ENCODE measurements at places on chromosomes 1 and 21. TPM values are rescaled to one million over a fixed set of nuclear protein-coding genes. Genes with fewer than 3 reads are reported as not detected.

DNA sequence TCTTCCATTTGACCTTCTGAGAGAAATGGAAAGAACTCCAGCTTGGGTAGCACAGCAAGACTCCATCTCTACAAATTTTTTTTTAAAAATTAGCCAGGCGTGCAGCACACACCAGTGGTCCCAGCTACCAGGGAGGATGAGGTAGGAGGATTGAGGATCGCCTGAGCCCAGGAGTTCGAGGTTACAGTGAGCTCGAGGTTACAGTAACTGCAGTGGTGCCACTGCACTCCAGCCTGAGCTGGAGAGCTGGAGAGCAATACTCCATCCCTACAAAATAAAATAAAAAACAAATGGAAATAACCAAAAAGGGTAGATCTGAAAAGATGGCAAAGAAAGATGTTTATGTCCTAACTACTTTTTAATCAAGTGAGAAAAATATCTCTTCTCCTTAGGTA lies 14.5 kb downstream of the POGZ start:
- no peak overlapping the region for H3K4me3 ChIP-seq
- no peaks in the 10 kb centered on the region for H3K27me3 ChIP-seq
- DNase-seq = no peak
- H3K4me1 ChIP-seq = peaks cover 33% of the 10 kb centered on the region
- peaks cover 19% of the 10 kb centered on the region for H3K36me3 ChIP-seq

- H3K36me3 ChIP-seq = no peaks in the 10 kb centered on the region
- H3K27me3 ChIP-seq = no peaks in the 10 kb centered on the region
- no peak overlapping the region for H3K4me3 ChIP-seq
- no peak for DNase-seq
- H3K4me1 ChIP-seq = peaks cover 6% of the 10 kb centered on the region
- no peak overlapping the region for H3K27ac ChIP-seq
Observed at GRCh38 chr1:59272507-59272906, 24.4 kb upstream of the FGGY start.

DNA sequence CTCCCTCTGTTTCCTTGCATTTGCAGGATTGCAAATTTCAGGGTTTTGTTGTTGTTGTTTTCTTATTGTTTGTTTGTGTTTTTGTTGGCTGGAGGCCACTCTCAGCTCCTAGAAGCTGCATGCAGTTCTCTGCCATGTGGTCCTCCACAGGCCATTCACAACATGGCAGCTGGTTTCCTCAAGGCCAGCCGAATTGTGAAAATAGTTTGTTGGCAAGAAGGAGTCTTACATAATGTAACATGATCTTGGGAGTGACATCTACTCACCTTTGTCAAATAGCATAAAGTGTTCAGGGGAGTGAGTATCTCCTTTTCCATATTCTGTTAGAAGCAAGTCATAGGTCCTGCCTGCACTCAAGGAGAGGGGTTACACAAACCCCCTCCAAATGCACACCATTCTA lies 10.6 kb upstream of the UAP1 start:
- H3K4me3 ChIP-seq = no peak overlapping the region
- no peaks in the 10 kb centered on the region for H3K36me3 ChIP-seq
- no peaks in the 10 kb centered on the region for H3K27me3 ChIP-seq
- H3K27ac ChIP-seq = no peak overlapping the region

DMBX1 gene
- not detected for total RNA-seq

C8A gene
- not detected for total RNA-seq

DNA sequence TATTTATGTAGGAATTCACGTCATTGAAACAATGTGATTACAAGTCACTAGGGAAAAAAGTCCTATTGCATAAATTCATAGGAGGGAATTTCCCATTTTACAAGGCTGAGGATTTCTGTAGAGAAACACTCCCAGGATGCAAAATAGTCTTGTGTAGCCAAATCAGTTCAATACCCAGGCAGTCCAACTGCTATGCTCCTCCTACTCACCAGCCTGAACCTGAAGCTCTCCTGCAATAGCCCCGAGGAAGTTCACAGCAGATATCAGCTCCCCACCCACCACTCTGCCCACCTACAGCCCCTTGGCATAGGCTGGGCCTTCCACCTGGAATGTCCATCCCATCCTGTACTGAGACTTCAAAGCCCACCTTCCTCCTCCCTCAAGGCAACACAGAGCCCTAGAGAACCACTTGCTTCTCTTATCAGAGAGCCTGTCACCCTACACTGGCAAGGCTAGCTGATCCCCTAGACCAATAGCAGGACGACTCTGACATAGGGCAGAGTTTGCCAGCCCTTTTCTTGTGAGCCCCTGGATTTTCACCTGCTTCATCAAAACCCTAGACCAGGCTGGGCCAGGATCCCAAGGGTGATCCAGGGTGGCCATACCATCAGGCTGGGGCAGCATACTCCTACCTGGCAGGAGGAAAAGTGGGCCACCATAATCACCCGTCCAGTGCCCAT lies 1.5 kb downstream of the LSS start:
- DNase-seq = no peak
- no peaks in the 10 kb centered on the region for H3K27me3 ChIP-seq
- peak overlapping the region; percentile 12 for H3K27ac ChIP-seq
- peaks cover 46% of the 10 kb centered on the region for H3K4me1 ChIP-seq
- peak overlapping the region; percentile 88 for H3K4me3 ChIP-seq

DNA sequence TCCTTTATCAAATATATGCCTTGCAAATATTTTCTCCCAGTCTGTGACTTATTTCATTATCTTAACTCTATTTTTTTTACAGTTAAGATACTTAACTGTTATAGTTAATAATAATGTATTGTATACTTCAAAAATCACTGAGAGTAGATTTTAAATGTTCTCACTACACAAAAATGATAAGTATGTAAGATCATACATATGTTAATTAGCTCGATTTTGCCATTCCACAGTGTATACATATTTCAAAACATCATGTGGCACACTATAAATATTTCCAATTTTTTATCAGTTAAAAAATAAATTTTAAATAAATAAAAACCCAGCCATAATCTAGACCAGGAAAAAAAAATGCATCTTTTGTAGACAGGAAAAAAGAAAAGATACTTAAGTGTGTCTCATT lies 27.2 kb downstream of the CTTNBP2NL start:
- no peak overlapping the region for H3K27ac ChIP-seq
- no peak overlapping the region for H3K4me3 ChIP-seq
- H3K27me3 ChIP-seq = no peaks in the 10 kb centered on the region
- no peak for DNase-seq
- H3K36me3 ChIP-seq = peaks cover 15% of the 10 kb centered on the region

NPR1 gene
- 58.8 TPM for total RNA-seq

DCST2 gene
- total RNA-seq = 1.4 TPM

- DNase-seq = no peak
- no peaks in the 10 kb centered on the region for H3K4me1 ChIP-seq
- no peaks in the 10 kb centered on the region for H3K27me3 ChIP-seq
- no peak overlapping the region for H3K4me3 ChIP-seq
- no peaks in the 10 kb centered on the region for H3K36me3 ChIP-seq
Observed at GRCh38 chr1:3460672-3461131, 6.2 kb downstream of the ARHGEF16 start.

SH2D5 gene
- not detected for total RNA-seq

DNA sequence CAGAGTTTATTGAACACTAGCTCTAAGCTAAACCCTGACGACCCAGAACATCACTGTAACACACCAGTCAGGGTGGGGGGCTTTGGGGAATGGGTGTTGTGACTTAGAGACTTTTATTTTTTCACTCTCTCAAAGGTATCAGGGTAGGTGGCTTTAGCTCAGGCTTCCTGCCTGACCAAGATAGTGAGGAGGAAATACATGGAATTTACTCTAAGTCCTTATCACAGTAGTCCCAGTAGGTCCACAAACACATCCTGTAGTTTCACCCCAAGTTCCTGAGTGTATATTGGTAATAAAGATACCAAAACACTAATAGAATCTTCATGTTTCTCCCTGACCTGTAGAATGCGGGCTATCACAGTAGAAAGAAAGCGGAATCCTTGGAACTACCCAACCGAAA lies 15.1 kb downstream of the GJA5 start:
- no peaks in the 10 kb centered on the region for H3K36me3 ChIP-seq
- no peak overlapping the region for H3K4me3 ChIP-seq
- DNase-seq = no peak

- H3K36me3 ChIP-seq = no peaks in the 10 kb centered on the region
- no peak for DNase-seq
- no peak overlapping the region for H3K27ac ChIP-seq
- H3K27me3 ChIP-seq = no peaks in the 10 kb centered on the region
- no peaks in the 10 kb centered on the region for H3K4me1 ChIP-seq
- no peak overlapping the region for H3K4me3 ChIP-seq
Observed at GRCh38 chr1:65209005-65209885, 61.2 kb downstream of the AK4 start.

DNA sequence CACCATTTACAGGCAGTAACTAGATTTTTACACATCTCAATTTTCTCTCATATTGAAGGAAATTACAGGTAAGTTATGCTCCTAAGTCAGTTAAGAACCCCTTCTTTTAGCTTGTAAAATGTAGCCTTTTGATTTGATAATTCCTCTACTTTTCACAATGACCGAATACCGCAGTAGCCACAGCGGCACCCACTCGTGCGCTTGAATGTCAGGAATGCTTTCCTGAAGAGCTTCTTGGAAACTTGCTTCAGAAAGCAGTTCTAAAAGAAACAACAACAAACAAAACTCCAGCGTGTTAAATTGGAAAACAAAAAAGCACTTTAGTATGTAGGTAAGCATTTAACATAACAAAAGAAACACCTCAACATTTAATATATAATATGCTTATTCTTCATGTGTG lies 9.9 kb upstream of the DNTTIP2 start:
- H3K4me1 ChIP-seq = no peaks in the 10 kb centered on the region
- no peaks in the 10 kb centered on the region for H3K27me3 ChIP-seq
- no peak overlapping the region for H3K27ac ChIP-seq

DNA sequence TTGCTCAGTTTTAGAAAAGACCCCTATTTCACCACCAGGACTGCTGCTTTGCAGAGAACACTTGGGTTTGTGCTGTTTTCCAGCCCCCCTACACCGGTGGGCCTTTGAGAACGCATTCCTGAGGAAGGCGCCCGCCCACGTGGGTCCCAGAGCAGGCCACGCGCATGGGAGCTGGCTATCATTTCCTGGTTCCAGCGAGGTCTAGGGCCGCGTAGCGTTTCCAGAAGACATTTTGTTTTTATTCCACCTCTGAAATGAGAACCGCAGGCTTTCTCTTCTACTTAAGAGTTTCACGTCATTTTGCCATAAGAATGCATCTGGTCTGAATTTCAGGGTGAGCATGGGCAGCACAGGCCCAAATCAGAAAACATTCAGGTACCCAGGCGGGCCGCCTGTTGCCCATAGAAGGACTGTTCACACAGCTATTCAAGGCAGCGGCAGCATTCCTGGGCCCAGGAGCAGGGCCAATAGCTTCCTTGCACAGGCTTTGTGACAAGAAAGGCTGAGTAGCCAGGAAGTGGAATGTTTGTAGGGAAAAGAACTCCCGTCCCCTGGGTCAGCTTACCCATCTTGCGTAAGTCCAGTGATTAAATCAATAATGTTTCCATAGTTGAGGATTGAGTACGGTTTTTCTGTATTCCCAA lies 1.4 kb upstream of the KLHL21 start:
- DNase-seq = peak; percentile 81
- peak overlapping the region; percentile 100 for H3K27ac ChIP-seq
- no peaks in the 10 kb centered on the region for H3K27me3 ChIP-seq
- H3K36me3 ChIP-seq = peaks cover 6% of the 10 kb centered on the region
- peak overlapping the region; percentile 92 for H3K4me3 ChIP-seq

DNA sequence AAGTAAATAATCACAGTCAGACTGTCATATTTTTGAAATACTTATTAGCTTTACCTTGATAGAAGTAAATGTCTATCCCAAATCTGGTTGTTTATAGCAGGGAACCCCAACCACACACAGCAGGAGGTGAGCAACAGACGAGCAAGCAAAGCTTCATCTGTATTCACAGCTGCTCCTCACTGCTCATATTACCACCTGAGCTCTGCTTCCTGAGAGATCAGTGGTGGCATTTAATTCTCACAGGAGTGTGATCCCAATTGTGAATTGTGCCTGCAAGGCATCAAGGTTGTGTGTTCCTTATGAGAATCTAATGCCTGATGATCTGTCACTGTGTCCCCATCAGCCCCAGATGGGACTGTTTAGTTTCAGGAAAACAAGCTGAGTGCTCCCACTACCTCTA lies 104.3 kb downstream of the GPATCH2 start:
- no peaks in the 10 kb centered on the region for H3K4me1 ChIP-seq
- no peaks in the 10 kb centered on the region for H3K36me3 ChIP-seq
- H3K27me3 ChIP-seq = no peaks in the 10 kb centered on the region
- H3K27ac ChIP-seq = no peak overlapping the region
- DNase-seq = no peak

- H3K36me3 ChIP-seq = no peaks in the 10 kb centered on the region
- H3K4me1 ChIP-seq = no peaks in the 10 kb centered on the region
- no peak overlapping the region for H3K4me3 ChIP-seq
- no peak overlapping the region for H3K27ac ChIP-seq
- no peak for DNase-seq
Observed at GRCh38 chr21:44518686-44519085, 21.3 kb downstream of the KRTAP10-1 start.

CCDC185 gene
- not detected for total RNA-seq

DNA sequence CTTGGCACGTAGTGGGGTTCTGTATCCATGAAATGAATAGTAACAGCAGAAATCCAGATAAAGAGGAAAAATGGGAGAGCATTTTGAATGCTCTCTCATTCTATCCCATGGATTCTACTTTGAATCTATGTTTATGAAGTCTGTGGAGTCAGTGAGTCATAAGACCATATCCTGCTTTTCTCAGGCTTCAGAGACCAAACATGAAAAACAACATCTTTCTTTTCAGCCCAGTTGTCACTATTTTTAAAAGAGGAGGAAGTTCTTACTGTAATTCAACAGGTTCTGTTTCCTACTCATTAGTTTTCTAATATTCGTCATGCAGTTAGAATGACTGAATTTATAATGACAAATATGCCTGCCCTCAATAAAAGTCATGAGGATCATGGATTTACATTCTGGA lies 39.4 kb upstream of the CD55 start:
- H3K4me3 ChIP-seq = no peak overlapping the region
- no peaks in the 10 kb centered on the region for H3K27me3 ChIP-seq
- H3K27ac ChIP-seq = no peak overlapping the region

Data from lower lobe of right lung (tissue), 2 donors.